ENCODE measurements at places on chromosomes 11 and 22.

GRCh38 chr11:43880640-43881159 lies at the start of gene ALKBH3:
Gene ALKBH3 (plus strand): TSS chr11:43880831. CDS start chr11:43882653, 1,822 bp downstream.
- peak; percentile 75 for DNase-seq

DNA sequence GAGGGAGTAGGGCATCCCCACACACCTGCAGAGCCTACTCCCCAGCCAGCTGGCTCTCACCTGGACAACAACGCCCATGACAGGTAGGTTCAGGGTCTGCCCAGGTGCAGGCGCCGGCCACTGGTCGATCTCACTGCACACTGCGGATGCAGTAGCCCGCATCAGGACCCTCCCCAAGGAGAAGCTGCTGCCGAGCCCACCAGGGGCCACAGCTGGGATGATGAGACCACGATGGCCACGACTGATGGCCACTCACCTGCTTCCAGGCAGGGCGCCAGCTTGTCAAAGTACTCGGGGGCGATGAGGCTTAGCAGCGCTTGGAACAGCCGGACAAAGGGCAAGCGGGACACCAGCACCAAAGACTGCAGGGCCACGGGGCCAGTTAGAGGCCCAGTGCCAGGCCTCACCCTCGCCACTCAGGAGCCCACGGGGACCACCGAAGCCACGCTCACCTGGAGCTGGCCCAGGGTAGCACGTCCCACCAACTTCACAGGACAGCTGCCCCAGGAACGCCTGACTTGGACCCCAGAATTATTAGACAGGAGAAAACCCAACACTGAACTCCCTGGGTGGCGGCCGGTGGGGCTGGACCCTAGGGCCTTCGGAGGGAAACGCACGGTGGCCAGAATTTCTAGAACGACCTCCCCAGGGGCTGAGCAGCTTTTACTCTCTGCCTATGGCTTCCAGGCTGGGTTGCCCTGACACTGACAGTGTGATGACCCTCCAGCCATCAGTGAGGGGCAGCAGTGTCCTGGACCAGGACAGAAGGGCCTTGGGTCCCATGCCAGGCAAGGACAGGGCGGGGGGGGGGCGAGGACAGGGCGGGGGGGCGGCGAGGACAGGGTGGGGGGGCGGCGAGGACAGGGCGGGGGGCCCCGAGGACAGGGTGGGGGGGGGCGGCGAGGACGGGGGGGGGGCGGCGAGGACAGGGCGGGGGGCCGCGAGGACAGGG lies 8.9 kb upstream of the PLXNB2 start:
- no peak for DNase-seq

DNA sequence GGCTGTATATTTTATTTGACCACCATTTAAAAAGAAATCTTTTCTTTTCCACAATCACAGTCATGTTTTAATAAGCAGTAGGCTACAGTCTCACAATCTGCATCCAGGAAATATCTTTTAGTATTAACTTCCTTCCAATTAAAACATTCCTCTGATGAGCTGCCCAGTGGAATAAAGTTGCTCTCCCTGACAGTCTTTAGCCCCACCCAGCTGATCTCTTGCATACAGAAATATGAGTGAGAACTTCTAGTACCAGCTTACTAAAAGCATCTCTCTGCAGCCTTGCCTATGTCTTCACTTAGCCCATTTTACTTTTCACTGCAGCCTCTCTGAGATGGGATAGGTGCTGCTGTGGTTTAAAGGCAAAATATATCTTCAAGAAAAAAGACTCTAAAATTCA lies 143.4 kb upstream of the ANO3 start:
- no peak for DNase-seq

DNA sequence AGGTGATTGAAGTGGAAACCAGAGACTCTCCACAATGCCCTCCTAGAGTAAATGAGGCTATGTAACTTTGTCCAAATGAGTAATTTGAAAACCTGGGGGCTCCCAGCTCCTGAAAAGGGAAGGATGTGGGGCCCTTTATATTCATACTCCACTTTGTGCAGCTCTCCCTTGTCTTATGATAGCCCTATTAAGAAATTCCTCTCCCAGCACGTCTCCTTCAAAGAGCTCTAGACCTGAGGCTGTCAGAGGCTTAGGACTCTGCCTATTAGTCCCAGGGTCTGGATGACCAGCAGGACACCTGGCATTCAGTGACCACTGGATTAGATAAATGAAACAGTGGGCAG lies 2.1 kb downstream of the SLC43A1 start:
- DNase-seq = no peak

DNA sequence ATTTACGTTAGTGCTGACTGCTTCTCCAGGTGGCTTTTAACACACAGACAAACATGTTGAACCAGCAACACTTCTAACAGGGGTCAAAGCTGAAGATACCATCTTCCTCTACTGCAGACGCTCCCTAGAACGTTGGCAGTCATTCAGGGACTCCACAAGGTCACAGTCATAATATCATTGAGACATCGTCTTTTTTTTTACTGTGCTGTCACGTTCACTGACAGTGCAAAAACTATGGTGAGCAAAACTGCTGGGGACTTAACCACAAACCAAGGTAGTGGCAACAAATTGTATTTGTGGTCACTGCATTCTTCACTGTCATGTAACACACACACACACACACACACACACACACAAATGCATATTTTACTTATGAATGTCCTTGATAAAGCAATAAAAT lies 244.9 kb downstream of the CASP12 start:
- DNase-seq = no peak

GRCh38 chr11:9763301-9763700 lies 99.4 kb downstream of the SWAP70 start:
- DNase-seq = no peak

GRCh38 chr11:27692781-27693180 lies 7.5 kb downstream of the BDNF start:
- DNase-seq = no peak

- no peak for DNase-seq
Observed at GRCh38 chr11:60762851-60763691, 6.4 kb downstream of the MS4A15 start.

DNA sequence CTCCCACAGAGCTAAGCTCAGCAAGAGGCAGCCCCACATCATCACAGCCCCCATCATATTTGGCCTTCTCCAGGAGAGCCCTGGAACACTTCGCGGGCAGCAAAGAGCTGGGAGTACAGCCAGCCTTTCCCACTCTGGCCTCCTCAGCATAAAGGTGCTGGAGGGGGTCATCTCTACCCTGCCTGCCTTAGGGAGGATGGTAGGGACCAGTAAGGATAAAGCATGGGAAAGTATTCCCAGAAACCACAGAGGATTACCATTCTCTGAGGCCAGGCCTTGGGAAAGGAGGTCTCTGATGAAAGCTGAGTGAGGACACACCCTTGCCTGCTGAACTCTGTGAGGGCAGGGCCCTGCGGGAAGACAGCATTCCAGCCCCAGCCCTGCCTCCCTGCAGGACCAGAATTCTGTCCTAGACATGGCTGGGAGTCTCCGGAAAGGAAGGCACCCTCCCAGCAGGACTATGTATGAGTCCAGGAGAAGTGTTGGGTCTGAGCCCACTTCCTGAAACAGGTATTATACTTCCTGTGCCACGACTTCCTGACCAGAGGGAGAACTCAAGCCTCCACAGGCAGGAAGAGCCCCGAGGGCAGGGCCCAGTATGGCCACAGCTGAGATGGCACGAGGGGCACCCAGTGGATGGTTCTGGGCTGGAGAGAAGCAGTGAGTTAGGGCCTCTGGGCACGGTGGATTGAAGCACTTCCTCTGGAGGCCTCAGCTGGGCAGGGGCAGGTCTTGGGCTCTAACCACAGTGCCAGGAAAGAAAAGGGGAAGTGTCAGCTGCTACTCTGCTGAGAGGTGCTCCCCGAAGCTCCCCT lies 12.9 kb upstream of the CASTOR1 start:
- no peak for DNase-seq

DNA sequence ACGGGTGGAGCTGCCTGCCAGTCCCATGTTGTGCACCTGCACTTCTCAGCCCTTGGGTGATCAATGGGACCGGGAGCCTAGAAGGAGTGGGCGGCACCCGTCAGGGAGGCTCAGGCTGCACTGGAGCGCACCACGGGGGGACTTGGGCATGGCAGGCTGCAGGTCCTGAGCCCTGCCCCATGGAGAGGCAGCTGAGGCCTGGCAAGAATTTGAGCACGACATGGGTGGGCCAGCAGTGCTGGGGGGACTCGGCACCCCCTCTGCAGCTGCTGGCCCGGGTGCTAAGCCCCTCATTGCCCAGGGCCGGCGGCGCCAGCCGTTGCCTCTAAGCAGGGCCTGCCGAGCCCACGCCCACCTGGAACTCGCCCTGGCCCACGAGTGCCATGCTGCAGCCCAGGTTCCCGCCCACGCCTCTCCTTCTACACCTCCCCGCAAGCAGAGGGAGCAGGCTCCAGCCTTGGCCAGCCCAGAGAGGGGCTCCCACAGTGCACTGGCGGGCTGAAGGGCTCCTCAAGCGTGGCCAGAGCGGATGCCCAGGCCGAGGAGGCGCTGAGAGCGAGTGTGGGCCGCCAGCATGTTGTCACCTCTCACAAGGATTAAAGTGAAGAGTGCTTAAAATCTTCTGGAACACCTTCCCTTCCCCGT lies 372.0 kb downstream of the ETS1 start:
- no peak for DNase-seq

GRCh38 chr22:18012531-18012930 lies 11.8 kb downstream of the MICAL3 start:
- no peak for DNase-seq

DNA sequence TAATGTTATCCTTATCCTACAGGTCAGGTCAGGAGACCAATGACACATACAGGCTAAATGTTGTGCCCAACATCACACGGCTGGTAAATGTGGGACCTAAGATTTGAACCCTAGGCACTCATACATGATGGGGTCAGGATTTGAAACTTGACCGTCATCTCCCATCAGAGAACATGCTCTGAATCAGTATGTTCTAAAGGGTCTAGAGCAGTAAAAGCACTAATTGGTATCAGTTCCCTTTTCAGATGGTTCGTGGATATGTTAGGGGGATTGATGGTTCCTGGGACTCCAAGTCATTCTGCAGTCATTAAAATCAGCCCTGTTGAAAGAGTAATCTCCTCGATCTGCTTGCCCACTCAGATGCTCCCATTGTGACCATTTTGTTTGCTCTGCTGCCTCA lies 65.5 kb downstream of the BMAL1 start:
- no peak for DNase-seq

DNA sequence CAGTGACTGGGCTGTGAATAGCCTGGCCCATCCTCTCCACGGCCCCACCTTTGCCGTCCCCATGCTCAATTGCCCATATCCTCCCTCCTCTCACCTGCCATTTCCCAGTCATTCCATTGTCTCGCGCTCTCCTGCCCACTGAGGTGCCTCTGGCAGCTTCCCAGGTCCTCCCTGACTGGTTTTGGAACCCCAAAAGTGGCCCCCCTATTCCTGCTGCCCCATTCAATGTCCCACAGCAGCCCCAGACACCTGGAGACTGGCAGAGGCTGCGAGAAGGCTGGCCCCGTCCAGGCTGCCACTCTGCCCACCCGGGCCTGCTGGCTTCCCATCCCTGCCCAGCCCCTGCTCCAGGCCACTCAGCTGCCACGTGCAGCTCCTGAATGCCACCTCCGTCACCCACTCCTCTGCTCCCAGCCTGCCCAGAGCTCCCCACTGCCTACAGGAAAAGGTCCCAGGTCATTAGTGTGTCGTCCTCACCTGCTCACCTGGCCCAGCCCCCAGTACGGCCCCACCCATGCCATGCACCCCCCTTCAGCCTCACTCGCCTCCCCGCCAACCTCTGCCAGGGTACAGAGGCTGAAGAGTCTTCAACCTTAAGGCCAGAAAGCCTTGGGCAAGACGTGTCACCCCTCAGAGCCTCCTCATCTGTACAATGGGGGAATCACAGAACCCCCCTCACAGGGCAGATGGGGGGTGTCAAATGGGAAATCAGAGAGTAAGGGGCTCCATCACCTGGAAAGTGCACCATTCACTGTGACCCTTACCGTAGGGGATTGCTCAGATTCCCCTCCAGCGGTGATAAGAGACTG lies 37.5 kb downstream of the KCNJ4 start:
- no peak for DNase-seq

- no peak for DNase-seq
Observed at GRCh38 chr11:120023120-120023519, 114.8 kb downstream of the TRIM29 start.

DNA sequence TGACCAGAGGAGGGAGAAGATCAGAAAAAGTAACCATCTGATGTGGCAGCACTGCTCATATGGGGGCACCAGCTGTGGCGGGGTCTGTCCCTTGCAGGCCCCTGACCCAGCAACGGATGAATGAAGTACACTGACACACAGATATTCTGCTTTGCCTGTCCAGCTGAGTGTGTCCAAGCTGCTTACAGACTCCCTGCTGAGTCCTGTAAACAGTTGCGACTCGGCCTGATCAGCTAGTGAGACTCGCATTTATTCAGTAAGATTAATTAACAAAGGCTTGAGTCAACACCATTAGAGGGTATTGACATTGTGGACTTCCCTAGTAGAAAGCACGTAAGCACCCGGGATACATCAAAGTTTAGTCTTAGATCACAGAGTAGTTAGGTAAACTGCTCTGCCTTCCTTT lies 15.3 kb upstream of the OR10D3 start:
- no peak for DNase-seq

- no peak for DNase-seq
Observed at GRCh38 chr22:31870890-31871289, 73.4 kb upstream of the YWHAH start.

DNA sequence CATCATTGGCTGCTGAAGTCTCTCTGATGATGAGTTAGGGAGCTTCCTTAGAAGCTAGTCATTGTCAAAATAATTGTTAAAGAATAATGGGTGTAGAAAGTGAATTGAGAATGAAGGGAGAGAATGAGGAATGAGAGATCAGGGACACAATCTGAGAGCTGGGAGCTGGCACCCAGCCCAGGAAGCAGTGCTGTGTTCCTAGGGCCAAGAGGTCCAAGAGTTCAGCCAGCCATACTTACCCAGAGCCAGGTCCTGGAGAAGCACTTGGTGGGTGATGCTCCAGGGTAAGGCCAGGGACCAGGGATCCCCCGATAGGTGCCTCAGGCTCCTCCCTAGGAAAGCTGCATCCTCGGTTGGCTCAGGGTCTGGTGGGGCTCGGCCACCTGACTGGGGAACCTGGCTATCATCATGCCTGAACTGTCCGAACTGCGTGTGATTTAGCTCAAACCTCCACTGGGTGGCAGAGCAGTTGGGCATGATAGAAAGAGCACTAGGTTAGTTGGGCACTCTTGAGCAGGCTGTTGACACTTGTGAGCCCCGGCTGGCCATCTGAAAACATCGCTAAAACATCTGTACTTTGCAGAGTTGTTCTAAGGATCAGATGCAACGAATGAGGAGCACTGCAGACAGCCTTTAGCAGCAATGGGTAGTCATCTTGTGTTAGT lies 123.9 kb upstream of the NCAM1 start:
- no peak for DNase-seq

- no peak for DNase-seq
Observed at GRCh38 chr22:22879675-22880155, 7.9 kb upstream of the IGLL5 start.

- DNase-seq = no peak
Observed at GRCh38 chr11:116225236-116225635, 547.6 kb downstream of the BUD13 start.

DNA sequence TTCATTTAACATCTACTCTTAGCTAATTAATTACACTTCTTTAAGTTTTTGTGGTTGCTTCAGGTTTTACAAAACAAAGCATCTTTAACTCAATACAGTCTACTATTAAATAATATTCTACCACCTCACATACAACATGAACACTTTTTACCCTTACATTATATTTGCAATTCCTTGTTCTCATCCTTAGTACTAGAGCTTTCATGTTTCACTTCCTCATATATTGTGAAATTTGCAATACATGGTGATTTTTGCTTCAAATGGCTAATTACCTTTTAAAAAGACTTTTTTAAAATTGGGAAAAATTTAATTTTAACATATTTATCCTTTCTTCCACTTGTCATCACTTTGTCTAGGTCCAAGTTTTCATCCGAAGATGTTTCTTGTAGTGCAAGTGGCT lies 37.5 kb downstream of the RSF1 start:
- no peak for DNase-seq
